ENCODE measurements at places on chromosomes 11 and 22. TPM values are rescaled to one million over a fixed set of nuclear protein-coding genes. Genes with fewer than 3 reads are reported as not detected.

OR52I1 gene
- polyA plus RNA-seq, result not detected

DNA sequence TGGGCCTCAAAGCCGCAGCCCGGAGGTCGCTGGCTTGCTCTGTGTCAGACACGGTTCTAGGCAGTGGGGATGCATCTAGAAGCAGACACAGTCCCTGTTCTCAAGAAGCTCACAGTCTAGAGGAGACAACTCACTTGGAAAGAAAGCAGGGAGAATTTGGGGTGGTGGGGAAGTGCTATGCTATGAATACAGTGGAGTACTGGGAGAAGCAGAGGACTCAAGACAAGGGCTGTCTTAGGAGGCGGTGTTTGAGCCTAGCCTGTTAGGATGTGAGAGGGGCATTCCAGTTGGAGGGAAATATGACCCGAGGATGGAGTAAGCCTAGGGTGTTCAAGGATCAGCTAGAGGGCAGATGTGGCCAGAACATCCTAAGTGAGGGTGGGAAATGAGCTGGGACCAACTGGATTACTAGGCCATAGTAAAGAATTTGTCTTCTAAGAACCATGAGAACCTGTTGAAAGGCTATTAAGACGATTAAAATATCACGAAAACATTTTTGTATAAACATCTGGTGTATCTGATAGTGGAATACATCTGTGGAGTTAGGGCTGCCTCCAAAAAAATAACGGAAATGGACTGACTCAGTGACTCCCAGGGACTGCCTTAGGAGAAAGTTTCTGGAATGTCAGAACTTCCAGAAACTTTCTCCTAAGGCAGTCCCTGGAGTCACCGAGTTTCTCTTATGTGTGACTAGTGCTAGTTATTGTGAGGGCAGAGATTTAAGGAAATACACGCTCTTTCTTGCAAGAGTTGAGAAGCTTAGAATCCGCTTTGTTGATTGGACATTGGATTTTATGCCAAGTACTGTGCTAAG lies 1.1 kb upstream of the PITPNB start:
- peak; percentile 95 for DNase-seq

DNA sequence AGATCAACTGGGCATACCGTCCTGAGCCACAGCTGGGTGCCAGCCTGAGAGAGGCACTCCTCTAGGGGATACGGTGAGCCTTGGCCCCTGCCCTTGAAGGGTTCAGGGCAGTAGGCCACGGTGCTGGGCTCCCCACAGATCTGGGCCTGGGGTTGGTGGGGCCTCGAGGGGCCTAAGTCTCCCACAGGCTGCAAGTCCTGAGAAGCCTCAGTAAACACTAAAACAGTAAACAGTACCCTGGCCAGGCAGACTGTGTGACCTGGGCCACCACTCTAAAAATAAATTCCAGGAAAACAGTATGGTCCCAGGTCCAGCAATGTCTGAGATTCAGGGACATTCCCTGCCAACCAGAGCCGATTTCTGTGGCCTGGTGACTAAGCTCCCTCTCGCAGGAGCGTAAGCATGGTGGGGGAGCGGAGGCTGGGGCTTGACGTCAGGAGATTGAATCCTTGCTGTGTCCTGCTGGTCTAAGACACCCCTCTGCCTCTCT lies 2.3 kb upstream of the RHOD start:
- no peak for DNase-seq

DNA sequence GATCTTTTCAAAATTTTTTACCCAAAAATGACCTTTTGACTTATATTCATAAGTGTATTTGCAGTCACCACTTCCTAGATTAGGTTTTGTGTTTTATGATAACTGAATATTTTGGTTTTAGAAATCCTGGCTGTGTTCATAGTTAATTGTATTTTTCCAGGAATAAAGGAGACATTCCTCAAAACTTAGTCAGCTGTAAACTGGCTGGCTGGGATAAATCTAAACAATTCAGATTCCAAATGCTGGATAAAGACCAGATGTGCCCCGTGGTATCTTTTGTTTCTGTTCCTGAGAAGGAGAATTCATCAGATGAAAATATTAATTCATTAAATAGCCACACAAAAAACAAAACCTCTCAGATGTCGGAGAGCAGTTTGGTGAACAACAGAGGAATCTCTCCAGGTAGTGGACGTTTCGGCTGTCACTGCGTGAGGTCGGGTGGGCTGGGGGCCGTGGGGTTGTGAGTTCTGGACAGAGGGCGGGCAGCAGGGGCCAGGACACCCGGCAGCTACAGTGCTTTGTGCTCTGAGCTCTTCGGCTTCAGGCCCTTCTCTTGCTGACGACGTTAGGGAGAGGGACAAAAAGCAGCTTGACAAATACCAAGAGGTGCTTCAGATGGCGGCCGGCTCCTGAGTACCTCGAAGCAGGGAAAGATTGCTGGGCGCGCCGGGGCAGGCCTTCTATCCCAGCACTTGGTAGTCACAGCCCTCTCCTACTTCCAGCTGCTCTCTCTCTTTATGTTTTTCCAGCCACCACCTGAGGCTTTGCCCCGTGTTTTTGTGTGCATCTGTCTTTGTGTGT lies 24.6 kb downstream of the MOV10L1 start:
- peak; percentile 37 for DNase-seq

DNA sequence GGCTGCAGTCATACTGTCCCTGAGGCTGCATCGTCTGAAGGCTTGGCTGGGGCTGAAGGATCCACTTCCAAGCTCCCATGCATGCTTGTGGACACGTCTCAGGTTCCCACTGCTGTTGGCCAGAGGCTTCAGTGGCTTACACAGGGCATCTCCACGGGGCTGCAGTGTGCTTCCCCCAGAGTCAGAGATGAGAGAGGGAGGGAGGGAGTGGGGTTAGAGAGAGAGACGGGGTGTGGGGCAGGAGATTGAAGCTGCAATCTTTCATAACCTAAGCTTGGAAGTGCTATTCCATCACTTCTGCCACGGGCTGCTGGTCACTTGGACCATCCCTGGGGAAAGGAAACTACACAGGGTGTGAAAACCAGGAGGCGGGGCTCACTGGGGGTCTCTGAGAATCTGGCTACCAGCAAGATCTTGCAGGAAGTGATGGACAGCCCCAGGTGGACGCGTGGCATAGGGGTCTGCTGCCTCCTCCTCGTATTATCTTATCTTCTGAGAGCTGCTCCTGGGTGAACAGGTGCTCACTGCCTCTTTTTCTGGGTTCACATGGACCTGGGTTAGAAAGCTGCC lies 63.0 kb upstream of the MYEOV start:
- DNase-seq, result no peak

GRCh38 chr22:47174671-47175112 lies 412.2 kb downstream of the TBC1D22A start:
- DNase-seq, result no peak

DNA sequence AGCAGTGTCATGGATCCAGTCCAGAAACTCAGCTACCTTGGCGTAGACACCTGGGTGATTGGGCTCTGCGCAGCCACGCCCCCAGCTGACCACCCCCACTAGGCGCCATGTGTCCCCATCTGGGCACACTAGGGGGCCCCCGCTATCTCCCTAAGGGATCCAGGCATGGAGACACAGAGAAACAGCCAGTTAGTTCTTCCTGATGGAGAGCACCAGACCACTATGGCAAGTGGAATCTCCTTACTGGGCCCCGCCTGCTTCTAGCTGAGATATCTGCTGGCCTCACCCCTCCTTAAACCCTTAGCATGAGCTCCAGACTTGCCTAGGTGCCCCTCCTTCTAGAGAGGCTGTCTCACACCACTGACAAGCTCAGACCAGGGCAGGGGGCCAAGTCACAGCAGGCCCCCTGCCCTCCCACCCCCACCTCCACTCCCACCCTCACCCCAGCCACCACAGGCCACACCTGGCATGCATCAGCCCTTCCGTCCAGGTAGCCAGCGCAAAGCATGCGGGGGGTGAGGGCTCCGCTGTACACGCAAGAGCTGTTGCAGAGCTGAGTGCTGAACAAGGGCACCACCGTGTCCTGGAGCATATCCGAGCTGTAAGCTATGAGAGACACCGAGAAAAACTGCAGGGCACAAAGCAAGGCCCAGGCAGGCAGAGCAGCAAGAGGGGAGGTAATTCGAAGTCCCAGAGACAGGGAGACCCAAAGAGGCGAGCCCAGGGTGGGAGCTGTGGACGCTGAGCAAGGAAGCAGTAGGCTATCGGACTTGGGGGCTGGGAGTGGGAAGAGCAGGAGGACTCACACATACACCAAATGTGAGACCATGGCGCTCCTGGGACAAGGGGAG lies 16.1 kb downstream of the TMPRSS5 start:
- DNase-seq, result no peak

- no peak for DNase-seq
Measured at GRCh38 chr11:19836666-19837065, 124.0 kb downstream of the NAV2 start.

DNA sequence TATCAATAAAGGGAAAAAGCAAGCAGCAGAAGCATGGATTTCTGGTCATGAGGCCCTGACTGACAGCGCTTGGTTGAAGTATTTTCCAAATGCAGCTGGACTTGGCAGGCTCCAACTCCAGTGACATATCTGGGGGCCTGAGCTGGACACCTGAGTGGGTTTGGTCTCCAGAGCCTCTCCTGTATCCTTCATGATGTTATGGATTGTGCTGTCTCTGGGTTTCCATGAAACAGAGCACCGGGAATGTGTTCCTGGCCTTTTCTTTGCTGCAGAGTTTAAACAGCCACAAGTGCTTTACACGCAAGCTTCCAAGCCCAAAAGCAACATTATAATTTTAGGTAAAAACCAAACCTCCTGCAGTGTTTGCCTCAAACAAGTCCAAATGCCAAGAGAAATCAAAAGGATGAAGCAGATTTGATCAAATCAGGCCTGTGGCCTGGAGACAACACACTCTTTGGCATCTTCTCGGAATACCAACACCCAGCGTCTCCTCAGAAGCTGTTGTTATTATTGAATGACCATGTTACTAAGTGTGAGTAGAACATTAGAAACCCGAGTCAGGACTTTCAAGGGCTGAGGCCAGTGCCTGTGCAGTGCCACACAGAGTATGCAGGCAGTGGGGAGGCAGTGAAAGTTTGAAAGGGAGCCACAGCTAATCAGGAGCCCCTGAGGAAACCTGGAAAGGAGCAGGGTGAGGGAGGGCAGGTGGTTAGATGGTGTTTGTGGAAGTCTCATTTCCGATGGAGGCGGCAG lies 42.0 kb downstream of the ME3 start:
- DNase-seq, result peak; percentile 49

Data from muscle of leg (tissue), 16 donors.